GM12878 (cell line): ENCODE measurements at places on chromosomes 2 and 18. TPM values are rescaled to one million over a fixed set of nuclear protein-coding genes. Genes with fewer than 3 reads are reported as not detected.

DNA sequence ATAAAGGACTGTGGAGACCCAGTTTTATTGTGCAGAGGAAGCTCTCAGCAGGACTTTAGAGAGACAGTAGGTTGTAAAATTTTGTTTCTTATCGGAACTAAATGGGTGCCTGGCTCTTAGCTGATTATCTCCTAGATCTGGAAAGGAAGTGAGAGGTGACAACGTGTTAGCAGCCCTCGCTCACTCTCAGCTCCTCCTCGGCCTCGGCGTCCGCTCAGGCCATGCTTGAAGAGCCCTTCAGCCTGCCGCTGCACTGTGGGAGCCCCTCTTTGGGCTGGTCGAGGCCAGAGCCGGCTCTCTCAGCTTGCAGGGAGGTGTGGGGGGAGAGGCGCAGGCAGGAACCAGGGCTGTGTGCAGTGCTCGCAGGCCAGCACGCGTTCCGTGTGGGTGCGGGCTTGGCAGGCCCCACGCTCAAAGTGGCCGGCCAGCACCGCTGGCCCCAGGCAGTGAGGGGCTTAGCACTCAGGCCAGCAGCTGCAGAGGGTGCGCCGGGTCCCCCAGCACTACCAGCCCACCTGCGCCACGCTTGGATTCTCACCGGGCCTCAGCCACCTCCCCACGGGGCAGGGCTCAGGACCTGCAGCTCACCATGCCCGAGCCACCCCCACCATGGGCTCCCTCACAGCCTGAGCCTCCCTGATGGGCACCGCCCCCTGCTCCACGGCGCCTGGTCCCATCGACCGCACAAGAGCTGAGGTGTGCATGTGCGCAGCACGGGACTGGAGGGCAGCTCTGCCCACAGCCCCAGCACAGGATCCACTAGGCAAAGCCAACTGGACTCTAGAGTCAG lies 4.6 kb upstream of the MFF start:
- no peak for DNase-seq

DNA sequence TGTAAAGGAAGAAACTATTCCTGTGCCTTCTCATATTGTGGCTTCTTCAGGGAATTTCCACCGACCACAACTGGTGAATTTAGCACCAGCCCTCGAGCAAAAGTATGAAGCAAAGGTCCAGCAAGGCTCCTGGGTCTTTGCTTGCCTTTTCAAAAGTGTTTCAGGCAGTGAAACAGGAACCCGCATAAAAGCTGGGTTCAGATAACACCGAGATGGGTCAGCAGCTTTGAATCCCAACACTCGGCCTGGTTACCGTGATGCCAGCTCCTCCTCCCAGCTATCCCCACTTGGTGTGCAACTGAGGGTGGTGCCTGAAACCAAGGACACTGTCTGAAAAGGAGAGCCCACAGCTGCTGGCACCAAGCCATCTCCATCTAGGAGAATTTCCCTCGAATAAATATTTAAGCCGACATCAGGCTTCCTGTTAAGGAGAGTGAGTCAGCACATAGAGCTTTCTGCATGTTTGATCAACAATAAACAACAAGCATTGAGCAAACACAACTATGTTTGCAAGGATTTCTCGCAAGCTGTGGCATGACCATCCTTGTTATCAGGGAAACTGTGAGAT lies 69.5 kb downstream of the ANTXR1 start:
- DNase-seq: no peak

DNA sequence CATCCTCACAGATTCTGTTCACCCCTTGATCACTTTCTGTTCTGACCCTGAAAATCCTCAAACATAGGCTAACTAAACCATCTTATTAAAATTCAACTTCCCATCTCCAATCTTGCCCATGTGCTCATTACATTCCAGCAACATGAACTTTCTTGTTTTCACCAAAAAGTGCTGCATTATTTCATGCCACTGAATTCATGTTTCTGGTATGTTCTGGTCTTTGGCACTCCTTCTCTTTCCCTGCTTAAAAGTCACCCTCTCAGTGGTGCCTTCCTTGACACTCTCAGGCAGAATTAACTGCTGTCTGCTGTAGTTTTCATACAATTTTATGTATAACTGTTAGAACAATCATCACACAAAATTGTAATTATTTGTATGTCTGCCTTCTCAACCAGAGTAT lies 247.7 kb upstream of the RBMS1 start:
- no peak for DNase-seq

- DNase-seq: peak; percentile 15
Observed at GRCh38 chr2:39408351-39409136, 28.5 kb downstream of the MAP4K3 start.

- DNase-seq: no peak
Observed at GRCh38 chr2:191220671-191221070, 24.5 kb upstream of the MYO1B start.

GRCh38 chr2:109266998-109267854 lies 138.2 kb downstream of the SH3RF3 start:
- no peak for DNase-seq

NT5C1B gene
- total RNA-seq: not detected in 2 replicates

SH2D6 gene
- 0.43 and 0.59 TPM in 2 replicates for total RNA-seq
